ENCODE measurements at places on chromosomes 5 and 9.

GRCh38 chr9:121884057-121884541 lies 209.0 kb downstream of the TTLL11 start:
- DNase-seq = no peak

GRCh38 chr9:100229561-100229960 lies 123.2 kb downstream of the TEX10 start:
- no peak for DNase-seq

GRCh38 chr5:142680605-142681259 lies 5.2 kb downstream of the FGF1 start:
- no peak for DNase-seq

- no peak for DNase-seq
Observed at GRCh38 chr5:74320526-74320925, 320.0 kb downstream of the ENC1 start.

GRCh38 chr5:95422838-95423237 lies 31.7 kb downstream of the FAM81B start:
- no peak for DNase-seq

DNA sequence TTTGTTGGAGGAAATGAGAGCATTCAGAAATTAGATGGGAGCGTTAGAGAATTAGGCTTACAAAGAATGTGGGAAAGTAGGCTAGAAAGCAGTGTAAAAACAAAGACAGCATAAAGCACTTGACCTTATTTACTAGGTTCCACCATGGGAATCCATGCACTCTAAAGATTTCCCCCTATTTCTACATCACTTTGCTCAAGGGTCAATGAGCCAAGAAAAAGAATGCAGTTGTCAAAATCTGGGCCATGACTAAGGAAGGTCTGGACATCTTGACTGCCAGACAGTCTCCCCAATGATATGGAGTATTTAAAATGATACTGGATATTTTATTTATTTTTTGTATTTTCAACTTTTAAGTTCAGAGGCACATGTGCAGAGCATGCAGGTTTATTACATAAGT lies 3.4 kb downstream of the TLR4 start:
- DNase-seq = no peak

DNA sequence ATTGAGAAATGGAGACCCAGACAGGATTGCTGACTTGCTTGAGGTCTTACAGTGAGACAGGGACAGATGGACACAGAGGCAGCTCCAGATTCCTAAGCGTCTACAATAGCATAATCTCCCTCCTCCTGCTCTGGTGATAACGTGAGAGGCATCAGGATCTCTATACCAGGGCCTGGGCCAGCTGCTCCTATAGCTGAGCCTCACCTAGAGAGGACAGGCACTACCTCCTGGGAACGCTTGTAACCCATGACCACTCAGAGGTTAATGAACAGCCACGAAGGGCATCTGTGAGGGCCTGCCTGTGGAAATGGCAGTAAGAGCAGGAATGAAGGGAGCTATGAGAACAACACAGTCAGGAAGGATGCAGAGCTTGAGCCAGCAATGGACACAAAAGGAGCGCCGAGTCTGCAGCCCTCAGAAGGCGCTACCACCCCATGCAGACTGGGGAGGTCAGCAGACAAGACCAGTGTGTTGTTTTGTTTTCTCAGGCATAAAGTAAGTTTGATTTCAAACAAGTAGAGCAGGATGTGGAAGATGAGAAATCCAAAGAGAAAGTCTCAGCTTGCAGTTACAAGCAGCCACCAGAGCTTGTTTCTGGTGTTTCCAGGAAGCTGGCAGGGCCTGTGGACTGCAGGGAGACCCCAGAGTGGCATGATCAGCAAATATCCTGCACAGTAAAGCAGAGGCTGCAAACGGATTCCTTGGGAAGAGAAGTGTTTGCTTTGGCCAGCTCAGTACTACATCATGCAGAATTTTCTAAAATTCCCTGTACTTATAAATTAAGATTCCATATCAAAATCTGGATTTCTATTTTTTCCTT lies 17.4 kb downstream of the ANKS6 start:
- DNase-seq = no peak

GRCh38 chr9:19876569-19877316 lies 87.9 kb upstream of the SLC24A2 start:
- no peak for DNase-seq

DNA sequence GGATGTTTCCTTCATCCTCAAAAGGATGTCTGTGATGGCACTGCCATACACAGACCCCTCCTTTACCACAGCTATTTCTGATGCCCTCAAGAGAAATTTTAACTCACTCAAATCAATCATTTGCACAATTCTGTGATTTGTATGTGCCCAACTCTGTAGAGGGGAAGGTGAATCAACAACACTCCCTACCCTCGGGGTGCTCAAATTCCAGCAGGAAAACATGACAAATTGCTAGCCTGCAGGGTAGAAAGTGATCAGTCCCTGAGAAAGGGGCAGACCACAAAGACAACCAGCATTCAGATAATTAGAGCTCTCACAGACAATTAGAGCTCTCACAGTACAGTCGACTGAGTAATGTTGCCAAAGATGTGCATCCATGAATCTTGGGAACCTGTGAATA lies 45.3 kb upstream of the FOXE1 start:
- DNase-seq = no peak

DNA sequence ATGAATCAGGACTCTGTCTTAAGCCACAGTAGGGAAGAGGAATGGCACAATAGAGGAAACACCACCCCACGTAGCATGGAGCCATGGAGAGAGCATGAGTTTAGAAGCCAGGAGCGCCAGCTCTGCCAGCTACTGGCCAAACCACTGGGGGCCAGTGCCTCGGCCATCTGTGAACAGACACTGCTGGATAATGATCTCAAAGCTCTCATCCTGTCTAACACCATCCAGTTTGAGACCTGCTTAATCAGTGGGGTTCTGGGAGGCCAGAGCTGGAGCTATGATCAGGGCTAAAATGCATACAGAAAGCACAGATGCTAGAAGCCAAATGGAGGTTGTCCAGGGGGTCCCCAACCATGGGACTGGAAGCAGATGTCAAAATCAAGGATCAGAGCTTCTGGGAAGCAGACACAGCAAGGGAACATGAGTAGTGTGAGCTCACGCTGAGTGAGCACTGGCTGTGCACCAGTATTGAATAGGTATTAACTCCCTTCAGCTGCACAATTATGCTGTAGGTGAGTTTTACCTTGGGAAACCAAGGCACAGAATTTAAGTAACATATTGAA lies 92.7 kb downstream of the KCNIP1 start:
- no peak for DNase-seq

DNA sequence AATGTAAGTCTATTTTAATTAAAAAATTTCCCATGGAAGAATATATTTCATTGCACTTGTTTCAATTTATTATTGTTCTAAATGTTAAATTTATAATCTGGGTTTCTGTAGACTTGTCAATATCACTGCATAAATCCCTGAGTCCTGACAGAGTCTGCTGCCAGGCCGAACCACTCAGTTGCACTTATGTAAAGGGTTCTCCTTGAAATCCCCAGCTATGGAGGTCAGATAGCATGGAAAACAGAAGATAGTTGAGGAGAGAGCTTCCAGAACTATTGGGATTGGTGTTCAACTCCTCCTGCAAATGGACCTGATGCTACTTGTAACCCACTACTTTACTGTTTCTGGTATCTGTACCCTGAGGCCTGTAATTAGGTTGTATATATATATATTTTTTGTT lies 37.2 kb downstream of the KDM4C start:
- DNase-seq = no peak

DNA sequence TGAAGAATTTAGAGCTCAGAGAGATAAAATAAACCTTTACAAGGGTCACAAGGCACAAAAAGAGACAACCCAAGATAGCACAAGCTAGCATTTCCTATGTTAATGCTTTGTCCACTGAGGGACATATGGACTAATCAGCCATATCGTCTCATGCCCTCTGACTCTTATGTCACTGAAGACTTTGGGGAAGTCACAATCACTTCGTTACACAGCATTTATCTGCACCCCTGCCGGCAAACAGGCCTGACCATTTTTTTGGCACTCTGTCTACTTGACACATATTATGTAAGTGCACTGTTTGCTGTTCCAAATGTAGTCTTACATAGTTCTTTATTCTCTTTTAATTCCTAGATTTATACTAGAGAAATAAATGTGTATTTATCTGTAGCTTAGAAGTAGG lies 13.9 kb upstream of the BNC2 start:
- no peak for DNase-seq

GRCh38 chr9:37972351-37972848 lies 68.5 kb upstream of the SLC25A51 start:
- DNase-seq = no peak

- DNase-seq = no peak
Observed at GRCh38 chr9:237141-237857, 22.6 kb downstream of the DOCK8 start.

GRCh38 chr9:132647806-132648205 lies 22.0 kb downstream of the DDX31 start:
- DNase-seq = no peak

GRCh38 chr9:123978981-123979380 lies 32.6 kb upstream of the LHX2 start:
- no peak for DNase-seq

GRCh38 chr5:4797445-4797844 lies 342.7 kb upstream of the ADAMTS16 start:
- no peak for DNase-seq

DNA sequence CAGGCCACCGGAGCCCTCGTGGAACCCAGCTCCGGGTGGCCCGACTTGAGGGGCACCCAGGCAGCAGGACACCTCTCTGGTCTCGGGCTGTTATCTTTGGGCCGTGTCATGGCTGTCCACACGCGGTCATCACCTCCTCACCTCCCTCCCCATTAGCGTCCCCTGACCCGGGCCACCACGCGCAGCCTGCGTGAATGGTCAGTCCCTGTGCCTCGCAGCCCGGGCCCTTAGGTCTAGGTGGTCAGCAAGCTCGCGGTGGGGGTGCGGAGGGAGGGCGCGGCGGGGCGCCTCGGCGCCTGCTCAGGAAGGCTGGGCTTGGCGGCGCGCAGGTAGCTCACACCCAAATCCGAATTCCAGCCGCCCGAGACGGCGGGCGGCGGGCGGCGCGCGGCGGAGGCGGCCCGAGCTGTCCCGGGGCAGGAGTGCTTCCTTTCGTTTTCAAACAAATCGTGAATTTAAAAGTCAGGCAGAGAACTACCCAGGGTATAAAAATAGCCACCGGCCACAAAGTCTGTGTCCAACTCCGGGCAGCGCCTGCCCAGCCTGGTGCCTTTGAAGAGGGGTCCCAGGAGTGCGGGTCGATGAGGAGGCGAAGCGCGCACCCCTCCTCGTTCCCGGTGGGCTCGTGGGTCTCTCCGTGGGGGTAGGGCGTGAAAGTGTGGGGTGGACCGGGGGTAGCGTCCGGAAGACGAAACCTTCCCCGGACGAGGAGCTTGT lies 1.0 kb upstream of the RXRA start:
- DNase-seq = no peak

DNA sequence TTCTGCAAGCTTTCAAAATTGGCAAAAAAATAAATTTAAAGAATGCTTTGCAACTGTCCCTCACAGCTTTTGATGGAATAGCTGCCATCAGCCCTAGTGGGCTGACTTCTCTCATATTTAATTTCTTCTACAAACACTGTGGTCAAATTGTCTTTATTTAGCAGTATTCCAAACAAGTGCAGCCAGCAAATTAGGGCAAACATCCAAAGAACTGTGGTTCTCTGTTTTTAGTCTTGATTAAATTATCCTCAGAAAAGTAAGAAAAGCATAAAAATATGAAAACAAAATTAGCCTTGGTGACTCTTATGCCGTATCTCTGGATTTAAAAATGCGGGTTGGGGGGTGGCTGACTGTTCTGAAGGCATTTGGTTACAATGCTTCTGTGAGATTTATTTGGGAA lies 95.8 kb upstream of the RETREG1 start:
- DNase-seq = no peak

GRCh38 chr9:126421567-126422428 lies 95.2 kb downstream of the MVB12B start:
- DNase-seq = no peak

DNA sequence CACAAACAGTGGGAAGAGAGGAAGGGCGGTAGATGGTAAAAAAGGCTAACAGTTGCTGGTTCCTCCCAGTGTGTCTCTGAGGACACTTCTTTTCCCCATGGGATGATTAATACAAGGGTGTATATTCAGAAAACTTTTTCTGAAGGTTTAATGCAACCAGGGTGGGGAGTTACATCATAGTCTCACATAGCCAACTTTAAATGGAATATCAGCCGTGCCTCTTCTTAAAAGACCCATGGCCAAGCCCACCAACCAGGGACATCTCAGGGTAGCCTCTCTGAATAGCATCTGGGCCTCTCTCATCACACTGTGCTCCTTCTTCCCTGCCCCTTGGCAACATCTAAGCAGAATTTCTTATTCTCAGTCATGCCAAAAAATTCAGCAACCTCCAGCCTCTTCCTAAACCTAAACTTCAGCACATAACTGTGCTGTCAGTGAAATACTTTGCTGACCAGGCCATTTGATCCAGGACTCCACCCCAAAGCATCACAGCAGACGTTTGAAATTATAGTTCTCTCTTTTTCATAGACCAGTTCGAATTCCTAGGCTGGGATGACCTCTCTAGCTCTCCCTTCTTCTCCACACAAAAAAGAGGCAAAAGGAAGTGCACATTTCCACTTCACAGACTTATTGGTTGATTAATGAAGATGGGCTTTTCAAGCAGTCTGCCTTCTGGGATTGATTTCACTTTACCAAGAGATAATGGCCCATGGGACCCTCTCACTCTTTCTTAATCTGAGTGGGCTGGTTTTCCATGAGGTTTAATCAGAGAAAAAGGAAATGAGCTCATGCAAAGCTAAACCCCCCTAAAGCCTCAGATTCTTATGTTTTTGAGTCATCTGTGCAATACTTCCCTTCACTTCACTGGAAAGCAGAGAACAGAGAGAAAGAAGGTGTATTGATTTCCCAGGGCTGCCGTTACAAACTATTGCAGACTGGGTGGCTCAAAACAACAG lies 85.1 kb upstream of the RAI14 start:
- DNase-seq = no peak

- DNase-seq = no peak
Observed at GRCh38 chr9:120474591-120475243, 105.2 kb downstream of the CDK5RAP2 start.

- no peak for DNase-seq
Observed at GRCh38 chr9:128385496-128386460, 14.6 kb downstream of the URM1 start.

DNA sequence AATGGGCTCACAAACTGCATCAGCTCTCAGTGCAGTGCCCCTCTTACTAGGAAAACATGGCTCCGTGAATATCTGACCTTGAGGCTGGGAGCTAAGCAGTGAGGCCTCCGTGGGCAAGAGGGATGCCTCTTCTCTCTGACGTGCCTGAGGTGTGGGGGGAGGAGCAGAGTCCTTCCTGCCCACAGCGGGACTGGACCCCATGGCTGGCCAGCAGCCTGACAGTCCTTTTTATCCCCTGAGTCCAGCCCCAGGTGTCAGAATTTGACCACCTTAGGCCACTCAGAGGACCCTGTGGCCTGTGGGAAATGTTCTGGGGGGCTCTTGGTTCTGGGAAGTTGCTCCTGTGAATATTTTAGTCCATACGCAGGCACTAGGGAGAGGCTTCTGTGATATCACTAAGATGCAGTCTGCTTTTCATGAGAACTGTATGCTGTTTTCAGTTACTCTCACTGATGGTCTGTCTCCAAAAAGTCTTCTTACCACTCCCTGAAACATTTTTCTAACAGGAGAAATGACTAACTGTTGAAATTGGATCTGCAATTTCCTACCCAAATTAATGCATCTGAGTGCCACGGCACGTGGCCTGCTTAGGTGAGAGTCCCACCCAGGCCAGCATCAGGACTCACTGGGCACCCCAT lies 23.4 kb downstream of the ANGPTL2 start:
- DNase-seq = no peak
